ENCODE measurements at places on chromosomes 1 and 21.

DNA sequence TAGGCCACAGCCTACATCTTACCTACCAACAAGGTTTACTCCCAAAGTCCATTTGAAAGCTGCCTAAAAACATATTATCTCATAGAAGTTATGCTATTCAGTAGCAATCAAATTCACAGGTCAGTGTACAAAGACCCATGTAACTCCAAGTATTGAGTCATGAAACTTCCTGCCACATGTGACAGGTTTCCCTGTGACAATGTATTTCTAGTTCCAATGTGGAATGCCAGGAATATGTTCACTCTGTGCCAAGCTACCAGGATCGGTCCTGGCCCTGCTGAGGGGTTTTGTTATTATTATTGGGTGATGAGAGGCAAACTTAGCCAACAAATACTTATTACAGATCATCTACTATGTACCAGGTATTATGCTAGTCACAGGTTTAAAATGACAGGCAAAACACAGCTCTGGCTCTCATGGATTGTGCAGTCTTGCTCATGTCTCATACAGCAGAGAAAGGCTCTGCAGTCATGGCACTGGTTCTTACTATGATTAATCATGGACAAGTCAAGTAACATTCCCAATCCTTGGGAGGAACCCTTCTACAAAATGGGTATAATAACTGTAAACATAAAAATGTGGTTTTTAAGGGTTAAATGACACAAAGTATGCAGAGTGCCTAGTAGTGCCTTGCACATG, 22.5 kb downstream of the DPH5 start:
- DNase-seq = no peak

GRCh38 chr1:85801520-85801919, 93.3 kb upstream of the ZNHIT6 start:
- no peak for DNase-seq

DNA sequence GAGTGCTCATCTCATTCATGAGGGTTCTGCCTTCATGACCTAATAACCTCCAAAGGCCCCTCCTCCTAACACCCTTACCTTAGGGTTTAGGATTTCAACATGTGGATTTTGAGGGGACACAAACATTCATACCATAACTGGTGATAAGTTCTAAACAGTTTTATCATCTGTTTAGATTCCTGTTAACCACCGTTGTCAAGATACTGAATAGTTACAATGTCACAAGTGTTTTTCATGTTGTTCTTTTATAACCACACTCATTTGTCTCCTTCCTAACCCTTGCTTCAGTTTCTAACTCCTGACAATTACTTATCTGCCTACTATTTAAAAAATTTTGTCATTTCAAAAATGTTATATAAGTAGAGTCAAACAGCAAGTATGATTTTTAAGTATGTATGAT, 86.0 kb downstream of the NCAM2 start:
- no peak for DNase-seq

DNA sequence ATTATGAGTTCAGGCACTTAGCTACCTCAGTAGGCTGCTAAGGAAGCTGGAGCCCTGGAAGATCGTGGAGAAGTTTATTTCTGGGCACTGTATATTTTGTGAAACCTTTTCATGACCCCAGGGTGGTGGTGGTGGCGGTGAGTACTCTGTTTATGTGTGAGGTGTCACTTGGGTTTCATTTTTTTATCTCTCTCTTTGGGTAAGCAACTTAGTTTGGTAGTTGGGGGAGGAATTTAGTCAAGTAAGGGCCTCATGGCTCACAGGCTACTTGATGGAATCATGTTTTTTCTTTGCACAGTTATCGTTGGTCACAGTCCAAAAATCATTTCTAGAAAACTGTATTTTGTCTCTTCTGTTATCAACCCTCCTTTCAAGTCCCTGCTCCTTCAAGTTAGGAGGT, 33.9 kb downstream of the C1orf141 start:
- no peak for DNase-seq

DNA sequence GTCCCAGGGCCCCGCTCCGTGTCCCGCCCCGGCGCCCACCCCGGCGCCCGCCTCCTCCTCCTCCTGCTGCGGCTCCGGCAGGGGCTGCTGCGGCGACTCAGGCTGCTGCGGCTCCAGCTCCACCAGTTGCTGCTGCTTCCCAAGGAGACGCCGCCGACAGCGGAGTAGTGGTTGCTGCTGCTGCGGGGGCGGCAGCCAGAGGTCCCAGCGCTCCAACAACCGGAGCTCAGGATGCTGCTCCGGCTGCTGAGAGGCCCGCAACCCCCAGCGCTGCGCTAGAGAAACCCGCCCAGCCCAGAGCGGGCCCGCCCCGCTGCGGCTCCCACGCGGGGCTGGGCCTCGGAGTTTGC, 1.1 kb downstream of the CRCT1 start:
- DNase-seq = no peak

DNA sequence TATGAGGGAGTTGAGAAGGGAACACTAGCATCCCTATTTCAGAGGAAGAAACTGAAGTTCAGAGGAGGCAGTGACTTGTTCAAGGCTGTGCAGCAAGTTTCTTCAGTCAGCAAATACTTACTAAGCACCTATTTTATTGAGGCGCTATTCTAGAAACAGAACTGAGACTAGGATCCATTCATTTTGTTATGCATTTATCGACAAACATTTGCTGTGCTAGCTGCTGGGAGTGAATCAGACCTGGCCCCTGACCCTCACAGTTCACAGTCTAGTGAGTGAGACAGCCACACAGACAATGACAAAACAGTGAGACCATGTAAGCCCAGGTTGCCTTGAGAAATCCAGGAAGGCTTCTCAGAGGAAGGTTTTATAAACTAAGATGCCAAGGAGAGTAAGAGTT, 28.2 kb downstream of the TRIM62 start:
- peak; percentile 42 for DNase-seq

DNA sequence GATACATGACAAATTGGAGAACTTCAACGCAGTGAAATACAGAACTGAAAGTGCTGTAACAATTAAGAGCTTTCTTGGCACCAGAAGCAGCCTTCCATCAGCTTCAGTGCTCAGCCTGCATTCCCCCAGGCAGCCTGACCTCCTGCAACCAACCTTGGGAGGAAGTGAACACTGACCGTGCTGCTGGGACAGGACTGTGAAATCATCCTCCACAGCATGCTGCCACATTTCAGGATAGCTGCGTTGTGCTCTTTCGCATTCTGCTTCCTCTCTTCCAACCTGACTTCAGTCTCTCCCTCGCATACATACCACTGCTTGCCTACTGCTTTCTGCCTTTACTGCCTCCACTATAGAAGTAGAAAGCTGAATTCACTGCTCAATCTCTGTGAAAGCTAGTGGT, 388.6 kb downstream of the RWDD3 start:
- no peak for DNase-seq

- DNase-seq = no peak
Measured at GRCh38 chr1:119617751-119618691, 30.0 kb downstream of the ZNF697 start.

DNA sequence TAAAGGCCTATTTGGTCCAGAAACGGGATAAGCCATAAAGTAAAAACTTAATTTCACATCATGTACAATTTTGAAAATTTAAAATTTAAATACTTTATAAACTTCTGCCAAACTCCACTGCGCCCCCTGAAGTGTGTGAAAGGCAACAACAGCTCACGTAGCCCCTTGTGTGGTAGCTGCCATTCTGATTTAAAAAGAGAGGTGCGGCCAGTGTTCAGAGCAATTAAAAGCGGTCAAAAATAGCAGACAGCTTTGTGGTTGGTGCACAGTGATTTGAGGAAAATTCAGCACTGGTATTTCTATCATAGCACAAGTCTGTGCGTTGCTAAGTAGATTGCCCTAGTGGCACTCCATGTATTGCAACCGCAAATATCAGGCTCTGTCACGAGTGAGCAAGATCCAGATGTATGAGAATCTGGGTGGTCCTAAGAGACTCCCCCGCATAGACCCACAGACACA, 122.5 kb downstream of the ATG4C start:
- DNase-seq = no peak

GRCh38 chr1:210467440-210468043, 138.8 kb downstream of the HHAT start:
- peak; percentile 37 for DNase-seq

GRCh38 chr1:33148615-33149014, 33.2 kb downstream of the TRIM62 start:
- no peak for DNase-seq

Data from NCI-H2171 treated with DMSO at 0.1 percent for 48 hours (cell line).